ENCODE measurements at places on chromosomes 2 and 18.

- DNase-seq, result no peak
Observed at GRCh38 chr2:109736177-109736827, 57.8 kb upstream of the RGPD5 start.

- DNase-seq, result no peak
Observed at GRCh38 chr18:63379639-63379962, 12.6 kb upstream of the KDSR start.

- no peak for DNase-seq
Observed at GRCh38 chr18:24111936-24112335, 26.9 kb upstream of the CABYR start.

DNA sequence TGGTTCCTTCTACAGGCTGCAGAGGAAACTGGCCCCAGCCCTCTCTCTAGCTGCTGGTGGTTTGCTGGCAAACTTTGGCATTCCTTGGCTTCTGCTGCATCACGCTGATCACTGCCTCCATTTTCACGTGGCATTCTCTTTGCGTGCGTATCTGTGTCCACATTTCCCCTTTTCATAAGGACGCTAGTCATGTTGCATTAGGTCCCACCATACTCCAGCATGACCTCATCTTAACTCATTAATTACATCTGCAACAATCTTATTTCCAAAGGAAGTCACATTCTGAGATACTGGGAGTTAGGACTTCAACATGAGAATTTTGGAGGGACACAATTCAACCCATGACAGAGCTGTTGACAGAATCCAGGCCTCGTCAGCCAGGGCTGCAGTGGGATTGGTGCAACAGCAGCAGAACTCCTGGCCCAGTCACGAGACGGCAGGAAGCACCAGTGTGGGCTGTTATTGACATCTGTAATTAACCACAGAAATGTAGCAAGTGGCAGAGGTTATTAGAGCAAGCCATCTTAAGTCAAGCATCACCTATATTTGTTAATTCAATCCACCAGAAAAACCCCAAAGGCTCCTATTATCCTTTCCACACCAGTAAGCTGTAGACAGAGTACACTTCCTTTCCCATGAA lies 132.4 kb downstream of the TMEM163 start:
- no peak for DNase-seq

DNA sequence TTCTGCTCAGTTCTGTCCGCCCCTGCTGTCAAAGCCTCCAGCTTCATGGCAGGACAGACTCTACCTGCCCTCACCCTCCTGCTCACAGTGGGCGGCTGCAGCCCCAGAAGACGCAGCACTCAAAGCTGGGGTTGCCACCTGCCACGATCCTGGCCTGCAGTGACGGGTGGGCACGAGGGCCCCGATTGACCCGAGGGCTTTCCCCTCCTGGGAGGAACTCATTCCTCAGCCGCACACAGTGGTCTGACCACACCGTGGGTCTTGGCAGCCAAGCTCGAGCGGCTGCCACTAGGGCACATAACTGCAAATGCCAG lies 47.1 kb downstream of the HS6ST1 start:
- no peak for DNase-seq

Data from CD4-positive, alpha-beta T cell treated with Interferon gamma for 1 hour (primary cell).